Breast epithelium (tissue), 4 donors: ENCODE measurements at places on chromosomes 13 and 19. TPM values are rescaled to one million over a fixed set of nuclear protein-coding genes. Genes with fewer than 3 reads are reported as not detected.

GRCh38 chr19:12749938-12750521 lies 1.6 kb upstream of the BEST2 start:
- no peaks in the 10 kb centered on the region for H3K36me3 ChIP-seq
- H3K4me1 ChIP-seq: no peaks in the 10 kb centered on the region
- H3K27ac ChIP-seq: no peak overlapping the region
- DNase-seq: no peak
- peaks cover 31% of the 10 kb centered on the region for H3K27me3 ChIP-seq
- no peak overlapping the region for H3K4me3 ChIP-seq

- no peak for DNase-seq
- no peaks in the 10 kb centered on the region for H3K36me3 ChIP-seq
- H3K27ac ChIP-seq: no peak overlapping the region
These were observed 8.4 kb downstream of the RGL3 start for GRCh38 chr19:11410682-11411081.

- H3K36me3 ChIP-seq: no peaks in the 10 kb centered on the region
- H3K4me3 ChIP-seq: no peak overlapping the region
- no peaks in the 10 kb centered on the region for H3K4me1 ChIP-seq
- no peaks in the 10 kb centered on the region for H3K27me3 ChIP-seq
These were observed 435.6 kb upstream of the SLITRK5 start for GRCh38 chr13:87235621-87236020.

DNA sequence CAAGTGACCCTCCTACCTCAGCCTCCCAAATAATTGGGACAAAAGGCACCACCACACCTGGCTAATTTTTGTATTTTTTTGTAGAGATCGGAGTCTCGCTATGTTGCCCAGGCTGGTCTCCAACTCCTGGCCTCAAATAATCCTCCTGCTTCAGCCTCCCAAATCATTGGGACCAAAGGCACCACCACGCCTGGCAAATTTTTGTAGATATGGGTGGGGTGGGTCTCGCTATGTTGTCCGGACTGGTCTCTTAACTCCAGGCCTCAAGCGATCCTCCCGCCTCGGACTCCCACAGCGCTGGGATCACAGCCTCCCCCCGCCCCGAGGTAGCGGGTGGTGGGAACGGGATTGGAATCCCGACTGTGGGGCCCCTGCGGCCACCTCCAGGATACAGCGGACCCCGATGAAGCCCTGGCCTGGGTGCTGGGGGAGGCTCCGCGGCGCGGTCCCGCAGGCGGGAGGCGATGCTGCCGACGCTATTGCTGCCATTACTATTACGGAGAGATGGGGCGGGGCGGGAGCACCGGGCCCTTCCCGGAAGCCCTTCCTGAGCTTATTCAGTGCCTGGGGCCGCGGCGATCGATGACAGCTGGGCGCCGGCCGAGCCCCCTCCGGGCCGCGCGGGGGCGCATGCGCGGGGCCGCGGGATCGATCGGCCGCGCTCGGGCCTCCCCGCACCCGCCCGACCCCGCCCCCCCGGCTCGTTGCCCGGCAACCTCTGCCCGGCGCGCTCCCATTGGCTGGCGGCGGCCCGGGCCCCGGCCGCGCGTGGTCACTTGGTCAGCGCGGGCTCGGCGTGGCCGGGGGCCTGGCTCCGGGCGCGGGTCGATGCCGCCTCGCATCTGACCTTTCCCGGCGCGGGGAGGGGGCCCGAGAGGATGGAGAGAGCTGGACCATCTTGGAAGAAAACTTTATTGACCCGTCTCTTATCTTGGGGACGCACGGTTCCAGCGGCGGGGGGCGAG lies 27.9 kb upstream of the ONECUT3 start:
- no peak for DNase-seq
- no peak overlapping the region for H3K27ac ChIP-seq
- H3K27me3 ChIP-seq: no peaks in the 10 kb centered on the region

The OR7A5 gene
- total RNA-seq: 0.33 TPM

The ZNF439 gene
- 20.8 TPM for total RNA-seq
